ENCODE measurements at places on chromosomes 16 and 17.

DNA sequence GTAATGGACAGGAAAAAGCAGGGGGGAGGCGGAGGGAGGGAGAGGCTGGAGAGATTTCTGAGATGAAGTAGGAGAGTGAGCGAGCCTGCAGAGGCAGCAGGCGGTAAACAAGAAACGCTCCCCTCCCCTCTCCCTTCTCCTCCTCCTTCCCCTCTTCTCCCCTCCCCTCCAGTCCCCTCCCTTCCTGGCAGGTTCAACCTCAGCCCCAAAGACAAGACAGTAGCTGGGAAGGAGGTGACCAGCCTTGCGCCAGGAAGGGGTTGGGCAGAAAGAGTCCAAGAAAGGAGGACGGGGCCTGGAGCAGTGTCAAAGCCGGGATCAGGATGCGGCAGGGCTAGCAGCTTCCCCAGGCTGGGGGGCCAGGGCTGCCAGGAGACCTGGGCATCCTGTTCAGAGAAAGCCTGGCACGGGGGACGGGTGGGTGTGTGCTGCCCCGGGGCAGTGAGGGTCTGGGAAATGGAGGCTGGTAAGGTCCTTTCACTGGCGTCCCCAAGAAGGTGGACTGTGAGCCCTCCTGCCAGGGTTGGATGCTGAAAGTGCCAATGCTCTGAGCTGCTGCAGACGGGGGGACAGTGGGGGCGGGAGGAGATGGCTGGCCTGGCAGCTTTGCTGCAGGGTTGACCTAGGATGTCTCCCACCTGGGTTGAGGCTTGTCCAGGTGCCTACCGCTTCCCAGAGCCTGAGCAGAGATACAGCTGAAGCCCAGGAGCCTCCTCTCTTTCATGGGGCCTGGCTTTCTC lies 261.6 kb upstream of the TNRC6C start:
- no peak for DNase-seq

- DNase-seq, result no peak
These were observed 93.3 kb downstream of the CMIP start for GRCh38 chr16:81537721-81538561.

GRCh38 chr17:206941-207560 lies 25.6 kb upstream of the DOC2B start:
- no peak for DNase-seq

DNA sequence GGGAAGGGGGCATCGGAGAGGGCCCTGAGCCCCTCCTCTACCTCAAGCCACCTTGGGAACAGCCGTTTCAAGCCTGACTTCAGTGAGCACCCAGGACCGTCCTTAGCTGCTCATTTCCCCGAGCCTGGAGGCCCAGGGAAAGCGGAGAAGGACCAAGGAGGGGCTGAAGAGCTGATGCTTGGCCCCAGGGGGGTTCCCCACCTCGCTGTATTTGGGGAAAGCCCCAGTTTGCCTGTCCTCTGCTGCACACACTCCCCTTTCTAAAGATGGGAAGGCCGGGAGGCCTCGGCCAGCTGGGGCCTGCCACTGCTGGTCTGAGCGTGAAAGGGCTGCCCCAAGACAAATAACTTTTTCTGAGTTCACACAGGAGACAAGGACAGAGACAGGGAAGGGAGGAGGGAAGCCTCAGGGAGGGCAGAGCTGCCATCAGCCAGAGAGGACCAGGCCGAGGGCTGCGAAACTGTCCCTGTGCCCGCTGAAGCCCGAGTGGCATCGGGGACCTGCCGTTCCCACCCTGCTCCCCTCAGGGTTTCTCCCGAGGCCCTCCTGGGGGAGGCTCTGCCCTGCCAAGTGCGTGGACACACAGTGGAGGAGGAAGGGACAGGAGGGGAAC lies 11.6 kb downstream of the ZACN start:
- no peak for DNase-seq

- no peak for DNase-seq
These were observed 419.0 kb upstream of the CDH11 start for GRCh38 chr16:65540901-65541300.
